ENCODE measurements at places on chromosomes 12 and 14. TPM values are rescaled to one million over a fixed set of nuclear protein-coding genes. Genes with fewer than 3 reads are reported as not detected.

GRCh38 chr12:117850048-117850447, 118.7 kb downstream of the KSR2 start:
- H3K27ac ChIP-seq = no peak overlapping the region
- no peaks in the 10 kb centered on the region for H3K4me1 ChIP-seq
- H3K27me3 ChIP-seq = no peaks in the 10 kb centered on the region
- no peak overlapping the region for H3K4me3 ChIP-seq
- peak; percentile 61 for DNase-seq

DNA sequence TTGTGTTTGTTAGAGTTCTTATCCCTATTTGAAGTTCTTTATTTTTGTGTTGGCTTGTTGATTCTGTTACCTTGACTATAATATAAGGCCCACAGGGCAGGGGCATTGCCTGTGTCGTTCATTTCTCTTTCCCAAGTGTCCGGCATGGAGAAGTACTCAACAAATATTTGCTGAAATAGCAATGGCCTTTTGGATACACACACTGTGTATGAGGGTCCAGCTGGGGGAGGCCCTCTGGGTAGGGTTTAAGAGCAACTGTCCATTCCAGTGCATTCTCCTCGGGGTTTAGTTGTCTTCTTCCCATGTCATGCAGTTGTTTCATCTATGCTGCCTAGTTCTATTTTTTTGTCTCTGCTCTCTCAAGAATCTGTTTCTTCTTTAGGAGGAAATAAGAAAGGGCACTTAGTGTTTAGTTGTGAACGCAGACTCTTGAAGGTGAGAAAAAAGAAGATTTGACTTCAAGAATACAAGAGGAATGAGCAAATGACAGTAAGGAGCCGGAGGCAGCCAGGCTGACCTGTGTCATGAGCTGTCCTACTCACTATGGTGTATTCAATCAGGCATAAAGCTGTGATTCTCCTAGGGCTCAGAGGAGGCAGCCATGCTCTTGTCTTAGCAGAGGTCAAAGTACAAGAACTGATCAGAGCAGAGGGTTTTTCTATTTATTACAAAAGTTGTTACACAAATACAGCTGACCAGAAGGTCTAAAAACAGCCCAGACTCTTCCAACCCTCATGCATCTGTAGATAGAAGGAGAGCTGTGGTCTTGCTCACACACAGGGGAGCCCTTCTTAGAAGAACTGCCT, 10.2 kb downstream of the ERG28 start:
- H3K27me3 ChIP-seq = no peaks in the 10 kb centered on the region
- H3K36me3 ChIP-seq = peaks cover 5% of the 10 kb centered on the region
- H3K4me1 ChIP-seq = peaks cover 26% of the 10 kb centered on the region
- H3K4me3 ChIP-seq = no peak overlapping the region
- no peak for DNase-seq
- no peak overlapping the region for H3K27ac ChIP-seq

DNA sequence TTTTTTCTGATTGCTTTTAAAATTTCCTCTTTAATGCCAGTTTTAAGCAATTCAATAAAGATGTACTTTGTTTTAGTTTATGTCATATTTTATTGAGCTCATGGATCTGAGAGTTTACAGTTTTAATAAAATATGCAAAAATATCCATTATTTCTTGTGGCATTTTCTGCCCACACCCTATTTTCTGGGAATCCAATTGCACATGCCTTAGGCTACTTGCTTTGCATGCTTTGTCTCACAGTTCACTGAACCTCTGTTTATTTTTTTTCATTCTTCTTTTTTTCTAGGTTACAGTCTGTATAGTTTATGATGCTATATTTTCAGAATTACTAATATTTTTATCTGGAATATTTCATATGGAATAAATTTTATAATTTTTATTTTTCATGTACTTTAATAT, 1258.0 kb downstream of the FSCB start:
- no peak for DNase-seq
- no peaks in the 10 kb centered on the region for H3K4me1 ChIP-seq
- no peak overlapping the region for H3K4me3 ChIP-seq
- no peaks in the 10 kb centered on the region for H3K36me3 ChIP-seq

- no peaks in the 10 kb centered on the region for H3K36me3 ChIP-seq
- H3K4me1 ChIP-seq = no peaks in the 10 kb centered on the region
- DNase-seq = no peak
- no peak overlapping the region for H3K27ac ChIP-seq
- no peaks in the 10 kb centered on the region for H3K27me3 ChIP-seq
- no peak overlapping the region for H3K4me3 ChIP-seq
Measured at GRCh38 chr12:99232324-99232723, 415.2 kb upstream of the GARIN6 start.

- no peaks in the 10 kb centered on the region for H3K4me1 ChIP-seq
- H3K4me3 ChIP-seq = no peak overlapping the region
- no peak overlapping the region for H3K27ac ChIP-seq
- no peaks in the 10 kb centered on the region for H3K36me3 ChIP-seq
- DNase-seq = peak; percentile 43
Measured at GRCh38 chr14:39988939-39989338, 556.7 kb upstream of the FBXO33 start.

GRCh38 chr14:78997811-78998210, 827.6 kb downstream of the NRXN3 start:
- H3K27ac ChIP-seq = no peak overlapping the region
- no peak overlapping the region for H3K4me3 ChIP-seq
- H3K36me3 ChIP-seq = no peaks in the 10 kb centered on the region
- DNase-seq = peak; percentile 34
- no peaks in the 10 kb centered on the region for H3K4me1 ChIP-seq
- no peaks in the 10 kb centered on the region for H3K27me3 ChIP-seq

DNA sequence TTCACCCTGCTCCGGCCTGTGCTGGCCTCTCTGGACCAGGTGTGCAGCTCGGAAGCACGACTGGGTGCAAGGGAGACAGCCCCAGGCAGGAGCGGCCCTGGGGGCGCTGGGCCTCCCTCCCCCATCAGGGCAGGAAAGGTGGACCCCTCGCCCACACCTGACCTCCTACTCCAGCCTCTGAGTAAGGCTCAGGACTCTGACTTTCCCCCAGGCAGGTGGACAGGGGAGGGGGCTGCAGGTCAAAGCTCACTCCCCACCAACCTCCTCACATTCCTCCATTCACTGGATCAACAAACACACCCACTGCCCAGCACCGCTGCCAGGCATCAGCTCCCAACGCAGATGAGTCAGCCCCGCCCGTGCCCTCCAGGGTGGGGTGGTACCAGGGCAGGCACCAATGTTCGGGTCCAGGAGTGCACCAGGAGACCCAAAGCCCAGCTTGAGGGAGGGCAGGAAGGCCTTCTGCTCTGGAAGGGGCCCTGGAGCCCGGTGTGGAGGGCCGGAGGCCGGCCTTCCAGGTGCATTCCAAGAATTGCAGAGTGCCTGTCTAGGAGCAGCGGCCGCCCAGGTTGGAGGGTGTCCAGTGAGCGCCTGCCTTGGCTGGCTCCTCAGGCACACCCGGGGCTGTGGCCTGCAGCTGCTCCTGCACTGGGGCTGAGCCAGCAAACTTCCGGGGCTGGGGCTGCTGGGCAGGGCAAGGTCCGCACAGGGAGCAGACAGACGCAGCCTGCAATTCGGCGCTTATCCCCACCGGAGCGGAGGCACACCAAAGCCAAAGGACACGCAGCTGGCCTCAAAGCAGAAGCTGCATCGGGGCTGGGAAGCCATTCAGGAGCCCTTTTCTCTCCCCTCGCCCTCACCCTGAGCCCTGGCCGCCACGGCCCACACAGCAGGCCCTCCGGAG, 1.6 kb upstream of the INF2 start:
- DNase-seq = peak; percentile 49
- H3K36me3 ChIP-seq = no peaks in the 10 kb centered on the region
- no peak overlapping the region for H3K27ac ChIP-seq
- H3K4me3 ChIP-seq = no peak overlapping the region
- no peaks in the 10 kb centered on the region for H3K27me3 ChIP-seq
- peaks cover 17% of the 10 kb centered on the region for H3K4me1 ChIP-seq

DNA sequence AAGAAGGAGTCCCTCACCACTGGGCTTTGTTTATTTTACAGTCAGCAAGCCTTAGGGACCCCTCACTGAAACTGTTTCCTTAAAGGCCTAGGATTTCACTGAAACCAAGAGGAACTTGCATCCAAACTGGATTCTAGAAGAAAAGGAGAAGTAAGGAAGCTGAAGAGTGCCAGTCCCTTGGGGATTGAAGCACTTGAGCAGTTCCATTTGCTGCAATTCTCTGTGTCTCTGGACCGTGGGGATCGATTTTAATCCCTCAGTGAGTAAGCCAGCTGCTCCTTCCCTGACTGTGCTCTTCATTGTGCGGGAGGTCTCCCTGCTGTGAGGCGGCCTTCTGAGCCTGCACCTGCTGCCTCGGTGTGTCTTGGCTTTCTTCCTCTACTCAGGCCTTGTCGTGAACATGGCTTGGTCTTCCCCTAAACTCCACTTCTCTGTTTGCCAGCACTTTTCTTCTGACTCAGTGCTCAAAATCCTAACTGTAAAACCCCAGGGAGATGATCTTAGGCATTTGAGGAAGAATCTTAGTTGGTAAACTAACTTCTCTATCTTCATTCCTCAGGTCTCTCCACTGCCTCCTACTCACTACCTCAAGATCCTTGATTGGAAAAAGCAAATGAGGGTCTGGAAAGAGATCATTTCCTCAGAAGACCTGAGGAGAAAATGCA, 132.6 kb downstream of the SLC38A6 start:
- DNase-seq = no peak
- H3K4me3 ChIP-seq = no peak overlapping the region
- H3K4me1 ChIP-seq = peaks cover 14% of the 10 kb centered on the region
- H3K27ac ChIP-seq = no peak overlapping the region

The RPL10L gene
- not detected for total RNA-seq

The KRT77 gene
- not detected for total RNA-seq

The LGR5 gene
- not detected for total RNA-seq

The BEGAIN gene
- total RNA-seq = 1.4 TPM

The KCNK10 gene
- not detected for total RNA-seq

The CCDC196 gene
- not detected for total RNA-seq

Data from GM23248 (cell line).